Stimulated activated CD4-positive, alpha-beta T cell treated with anti-CD3 and anti-CD28 coated beads, TNF-alpha, amount 100 ng/mL, for 24 hours (primary cell): ENCODE measurements at places on chromosomes 6 and 20.

- DNase-seq = no peak
Measured at GRCh38 chr6:73121421-73121993, 103.8 kb downstream of the KHDC1L start.

DNA sequence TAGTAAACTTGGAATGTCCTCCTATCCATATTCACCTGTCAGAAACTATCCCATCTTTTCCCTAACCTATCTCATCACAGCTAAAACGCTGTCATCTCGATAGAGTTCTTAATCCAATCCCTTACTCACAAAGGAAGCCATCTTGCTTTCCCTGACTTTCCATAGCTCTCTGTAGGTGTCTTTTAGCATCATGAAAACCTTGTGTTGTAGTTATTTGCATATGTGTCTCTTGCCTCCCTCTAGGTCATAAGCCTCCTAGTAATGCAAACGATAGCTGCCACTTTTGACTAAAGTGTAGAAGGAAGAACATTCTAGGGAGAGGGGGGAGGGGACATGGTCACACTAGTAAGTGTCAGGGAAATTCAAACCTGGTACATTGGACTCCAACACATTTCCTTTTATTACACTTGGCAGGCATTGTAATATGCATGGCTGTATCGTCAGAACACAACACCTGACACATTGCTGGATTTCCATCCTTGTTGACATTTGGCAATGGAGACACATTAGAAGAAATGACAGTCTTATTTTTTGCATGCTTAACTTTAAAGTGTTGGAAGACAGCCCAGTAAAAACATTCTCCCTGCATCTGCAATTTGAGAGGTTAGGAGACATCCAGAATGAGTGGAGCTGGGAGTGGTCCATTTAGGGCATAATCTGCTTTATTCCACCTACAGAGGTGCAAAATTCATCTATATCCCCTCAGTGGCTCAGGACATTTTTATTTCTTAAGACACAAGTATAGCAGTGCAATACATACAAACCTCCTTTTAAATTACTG is 283.4 kb downstream of the HAO1 start:
- DNase-seq = no peak

DNA sequence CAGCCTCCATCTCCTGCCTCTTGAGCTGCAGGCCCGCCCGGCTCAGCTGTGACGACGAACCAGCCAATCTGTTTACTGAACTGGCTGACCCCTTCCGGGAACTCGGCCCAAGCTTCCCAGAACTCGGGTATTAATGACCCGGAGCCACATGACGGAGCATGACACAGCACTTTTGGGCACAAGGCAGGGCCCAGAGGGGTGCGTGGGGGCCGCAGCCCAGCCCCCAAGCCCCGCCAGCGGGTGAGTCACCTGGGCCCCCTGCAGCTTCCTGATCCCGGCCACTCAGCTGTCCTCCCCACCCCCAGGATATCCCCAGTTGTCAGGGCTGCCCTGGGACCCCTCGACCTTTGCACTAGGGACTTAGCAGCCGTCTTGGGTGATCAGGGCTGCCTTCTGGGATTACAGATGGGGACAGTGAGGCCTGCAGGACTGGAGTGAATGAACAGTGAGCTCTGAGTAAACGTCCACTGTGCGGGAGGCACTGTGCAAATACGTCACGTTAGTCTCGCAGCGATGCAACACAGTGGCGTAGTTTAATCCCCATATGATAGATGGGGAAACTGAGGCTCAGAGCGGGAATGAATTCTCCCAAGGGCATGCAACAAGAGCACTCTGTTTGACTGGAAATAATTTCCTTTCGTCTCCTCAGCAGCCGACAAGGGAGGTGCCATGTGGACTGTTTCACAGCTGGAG is 102.1 kb downstream of the CEBPB start:
- no peak for DNase-seq

DNA sequence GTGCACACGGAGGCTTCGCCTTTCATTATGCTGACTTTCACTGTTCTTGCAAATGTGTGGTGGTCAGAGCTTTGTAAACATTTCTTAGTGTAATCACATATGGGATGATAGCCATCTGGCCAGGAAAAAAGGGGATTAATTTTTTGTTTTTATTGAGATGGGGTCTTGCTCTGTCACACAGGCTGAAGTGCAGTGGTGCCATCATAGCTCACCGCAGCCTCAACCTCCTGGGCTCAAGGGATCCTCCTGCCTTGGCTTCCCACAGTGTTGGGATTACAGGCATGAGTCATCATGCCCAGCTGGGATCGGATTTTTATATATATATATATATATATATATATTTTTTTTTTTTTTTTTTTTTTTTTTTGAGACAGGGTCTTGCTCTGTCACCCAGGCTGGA is 11.0 kb upstream of the TIAM2 start:
- no peak for DNase-seq

DNA sequence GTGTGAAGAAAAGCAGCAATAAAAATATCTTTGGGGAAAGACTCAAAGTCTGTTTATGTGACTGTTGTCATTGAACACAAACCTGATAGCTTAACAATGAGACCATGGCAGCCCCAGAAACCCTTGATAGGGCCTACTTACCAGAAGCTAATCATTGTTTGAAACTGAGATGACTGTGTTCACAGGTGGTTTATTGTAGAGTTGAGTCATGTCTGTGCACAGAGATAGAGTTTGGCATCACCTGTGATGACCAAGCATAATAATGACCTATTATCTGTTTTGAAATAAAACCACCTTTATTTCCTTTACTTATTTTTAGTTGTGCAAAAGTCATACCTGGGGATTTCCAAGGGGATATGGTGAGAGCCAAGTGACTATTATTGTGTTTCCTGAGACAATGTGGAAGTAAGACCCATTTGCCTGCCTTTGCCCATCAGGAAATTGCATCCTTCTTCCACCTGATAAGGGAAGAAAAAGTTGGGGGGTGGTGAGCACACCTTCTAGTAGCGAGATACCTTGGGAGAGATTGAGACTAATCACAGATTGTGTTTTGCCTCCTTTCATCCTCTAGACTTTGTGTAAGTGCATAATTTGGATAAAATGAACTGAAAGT is 456.9 kb upstream of the JAG1 start:
- DNase-seq = no peak

GRCh38 chr6:69894578-69895347 is 28.4 kb downstream of the COL19A1 start:
- DNase-seq = no peak

DNA sequence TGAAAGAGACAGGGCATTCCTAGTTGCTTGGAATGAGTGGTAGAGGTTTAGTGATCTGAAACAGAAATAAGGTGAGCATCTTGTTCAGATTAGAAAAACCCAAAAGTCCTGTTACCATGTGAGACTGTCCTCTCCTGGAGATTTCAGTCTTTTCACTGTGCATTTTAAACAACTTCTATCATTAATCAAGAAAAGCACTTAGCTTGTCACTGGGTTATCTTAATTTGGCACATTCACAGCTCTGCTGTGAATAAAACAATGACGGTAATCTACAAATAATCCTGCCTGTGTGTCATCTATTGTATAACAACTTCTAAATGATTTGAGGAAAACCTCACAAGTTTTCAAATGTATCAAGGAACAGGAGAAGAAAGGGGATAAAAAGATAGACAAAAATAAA is 9.5 kb upstream of the SMIM8 start:
- no peak for DNase-seq

- DNase-seq = no peak
Measured at GRCh38 chr6:90294614-90294988, 2.0 kb downstream of the BACH2 start.

GRCh38 chr20:62902926-62903615 is 23.2 kb downstream of the DIDO1 start:
- no peak for DNase-seq

DNA sequence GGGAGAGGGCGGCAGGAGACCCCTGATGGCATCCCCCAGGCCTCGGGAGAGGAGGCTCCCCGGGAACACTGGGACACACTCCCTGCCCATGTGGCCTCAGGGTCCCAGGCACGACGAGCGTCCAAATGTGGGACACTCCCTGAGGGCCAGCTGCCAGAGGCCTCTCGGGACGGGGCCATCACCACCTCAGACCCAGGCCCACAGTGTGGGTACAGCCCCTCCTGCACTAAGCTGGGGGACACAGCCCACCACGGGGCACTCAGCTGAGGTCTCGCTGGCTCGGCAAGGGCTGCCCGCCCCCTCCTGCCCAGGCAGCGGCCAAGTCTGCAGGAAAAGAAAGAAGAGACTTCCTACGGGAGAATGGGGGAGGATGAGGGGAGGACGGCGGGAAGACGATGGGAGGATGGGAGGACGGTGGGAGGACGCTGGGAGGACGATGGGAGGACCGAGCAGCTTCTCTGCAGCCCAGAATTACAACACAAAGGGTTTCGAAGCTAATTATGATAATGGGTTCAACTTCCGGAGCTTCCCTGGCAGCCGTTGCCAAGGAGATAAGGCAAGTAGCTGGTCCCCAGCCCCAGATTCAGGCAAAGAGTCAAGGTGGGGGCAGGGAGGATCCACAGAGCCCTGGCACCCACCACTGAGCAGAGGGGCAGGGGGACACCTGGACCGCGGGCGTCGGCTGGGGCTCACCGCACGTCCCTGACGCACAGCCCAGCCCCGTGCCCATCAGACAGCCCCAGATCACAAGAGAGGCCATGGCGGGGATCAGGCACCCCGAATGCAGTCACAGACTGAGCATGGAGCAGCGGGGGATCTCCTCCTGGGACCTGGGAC is 17.5 kb downstream of the KCNQ2 start:
- DNase-seq = no peak

- no peak for DNase-seq
Measured at GRCh38 chr20:51423810-51424209, 118.7 kb downstream of the NFATC2 start.

- no peak for DNase-seq
Measured at GRCh38 chr6:107735906-107736635, 88.0 kb downstream of the SCML4 start.

DNA sequence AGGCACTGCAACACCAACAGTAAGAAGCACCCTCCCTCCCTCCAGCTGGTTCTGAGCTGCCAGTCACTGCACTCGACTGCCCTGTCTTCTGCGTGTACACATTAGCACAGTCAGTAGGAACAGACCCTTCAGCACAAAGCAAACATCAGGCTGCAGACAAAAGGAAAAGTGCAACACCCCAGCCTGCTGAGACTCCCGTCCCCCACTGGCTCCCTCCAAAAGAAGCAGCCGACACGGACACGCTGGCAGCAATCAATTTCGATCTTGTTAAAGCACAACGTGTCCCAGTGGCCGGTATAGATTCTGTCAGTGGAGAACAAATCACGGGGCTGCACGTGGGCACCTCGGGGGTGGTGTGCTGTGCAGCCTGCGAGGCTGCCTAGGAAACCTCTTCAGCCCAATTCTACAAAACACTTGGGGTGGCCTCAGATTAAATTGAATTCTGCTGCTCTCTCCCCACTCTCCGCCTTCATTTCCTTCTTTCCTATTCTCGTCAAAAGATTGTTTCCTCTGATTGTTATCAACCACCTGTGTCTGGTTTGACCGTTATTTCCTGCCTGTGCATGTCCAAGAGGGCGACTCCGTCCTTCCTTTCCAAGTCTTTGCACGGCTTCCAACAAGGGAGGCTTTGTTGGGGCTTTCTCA is 38.7 kb downstream of the TRAF3IP2 start:
- DNase-seq = no peak

GRCh38 chr6:446418-447366 is 55.1 kb downstream of the IRF4 start:
- peak; percentile 88 for DNase-seq
